ENCODE measurements at places on chromosomes 1 and 21.

GRCh38 chr1:176384841-176385240 lies 78.1 kb upstream of the PAPPA2 start:
- no peak for DNase-seq

DNA sequence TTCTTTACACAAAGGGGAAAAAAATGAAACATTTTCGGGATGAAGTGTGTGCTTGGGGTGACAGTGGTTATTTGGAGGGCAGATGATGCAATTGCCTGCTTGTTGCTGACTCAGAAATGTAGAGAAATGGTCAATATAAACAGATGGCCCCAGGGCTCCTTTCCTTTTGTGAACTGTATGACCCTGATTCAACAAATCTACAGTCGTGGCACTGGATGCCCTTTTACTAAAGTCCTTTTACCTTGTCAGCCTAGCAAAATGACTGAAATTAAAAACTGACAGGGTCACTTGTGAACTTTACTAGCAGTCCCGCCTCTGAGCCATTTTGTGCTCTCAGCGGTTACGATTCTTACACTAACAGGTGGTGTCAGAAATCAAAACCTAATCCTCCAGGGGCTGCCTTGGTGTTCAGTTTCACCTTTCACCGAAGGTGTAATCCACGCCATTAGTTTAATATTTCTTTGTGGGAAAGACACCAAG lies 49.8 kb downstream of the GREM2 start:
- no peak for DNase-seq

- no peak for DNase-seq
Measured at GRCh38 chr1:43440358-43440757, 13.4 kb downstream of the HYI start.

DNA sequence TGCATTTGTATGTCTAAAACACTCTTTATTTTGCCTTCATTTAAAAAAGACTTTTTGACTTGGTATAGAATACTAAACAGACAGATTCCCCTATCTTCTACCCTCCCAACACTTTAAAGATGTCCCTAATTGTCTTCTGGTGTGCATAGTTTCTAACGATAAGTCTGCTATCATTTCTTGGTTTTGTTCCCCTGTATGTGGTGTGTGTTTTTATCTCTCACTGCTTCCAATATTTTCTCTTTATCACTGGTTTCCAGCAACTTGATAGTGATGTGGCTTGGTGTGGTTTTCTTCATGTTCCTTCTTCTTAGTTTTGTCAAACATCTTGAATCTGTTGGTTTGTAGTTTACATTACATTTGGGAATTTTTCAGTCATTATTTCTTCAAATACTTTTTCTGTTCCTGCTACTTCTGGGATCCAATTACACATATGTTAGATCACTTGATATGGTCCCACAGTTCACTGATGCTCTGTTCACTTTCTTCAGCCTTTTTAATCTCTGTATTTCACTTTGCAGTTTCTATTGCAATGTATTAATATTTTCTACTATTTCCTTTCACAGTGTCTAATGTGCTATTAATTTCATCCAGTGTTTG lies 23.2 kb downstream of the F5 start:
- DNase-seq: no peak

- no peak for DNase-seq
Measured at GRCh38 chr1:42979036-42979430, 20.4 kb upstream of the SLC2A1 start.
